ENCODE measurements at places on chromosomes 5 and 9. TPM values are rescaled to one million over a fixed set of nuclear protein-coding genes. Genes with fewer than 3 reads are reported as not detected.

- DNase-seq: peak; percentile 35
Measured at GRCh38 chr5:56070851-56071465, 76.2 kb upstream of the IL6ST start.

- DNase-seq: no peak
Measured at GRCh38 chr9:7085357-7085756, 327.6 kb downstream of the KDM4C start.

DNA sequence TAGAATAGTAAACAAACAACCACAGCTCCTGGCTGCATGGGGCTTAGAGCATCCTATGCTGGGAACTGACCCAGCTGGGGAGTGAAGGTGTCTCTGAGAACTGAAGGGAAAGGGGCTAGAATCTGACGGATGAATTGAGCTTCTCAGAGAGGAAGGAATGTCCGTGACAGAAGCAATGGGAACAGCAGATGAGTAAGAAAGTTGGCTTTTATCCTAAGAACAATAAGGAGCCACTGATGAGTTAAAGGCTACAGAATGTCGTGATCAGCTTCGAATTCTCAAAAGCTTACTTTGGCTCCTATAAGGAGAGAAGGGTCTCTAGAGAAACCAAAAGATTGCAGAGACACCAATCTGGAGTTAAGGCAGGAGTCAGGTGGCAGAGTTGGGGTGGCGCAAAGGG, 52.6 kb downstream of the EBF1 start:
- DNase-seq: no peak

DNA sequence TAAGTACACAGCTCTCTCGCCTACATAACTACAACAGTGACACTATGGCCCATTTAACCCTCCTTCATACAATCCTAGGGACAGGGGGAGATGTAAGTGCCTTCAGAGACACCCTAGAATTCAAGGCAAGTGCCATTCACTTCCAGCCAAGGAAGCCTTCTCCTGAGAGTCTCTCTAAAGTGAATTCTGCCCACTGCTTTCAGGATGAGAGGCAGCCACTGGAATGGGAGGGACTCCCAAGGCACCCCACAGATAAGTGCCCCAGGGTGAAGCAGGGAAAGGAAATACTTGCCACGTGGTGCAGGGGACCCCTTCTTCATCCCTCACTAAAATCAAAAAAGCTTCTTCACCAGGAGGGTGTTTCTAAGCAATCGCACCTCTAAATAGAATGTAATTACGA, 283.7 kb downstream of the ZNF608 start:
- no peak for DNase-seq

DNA sequence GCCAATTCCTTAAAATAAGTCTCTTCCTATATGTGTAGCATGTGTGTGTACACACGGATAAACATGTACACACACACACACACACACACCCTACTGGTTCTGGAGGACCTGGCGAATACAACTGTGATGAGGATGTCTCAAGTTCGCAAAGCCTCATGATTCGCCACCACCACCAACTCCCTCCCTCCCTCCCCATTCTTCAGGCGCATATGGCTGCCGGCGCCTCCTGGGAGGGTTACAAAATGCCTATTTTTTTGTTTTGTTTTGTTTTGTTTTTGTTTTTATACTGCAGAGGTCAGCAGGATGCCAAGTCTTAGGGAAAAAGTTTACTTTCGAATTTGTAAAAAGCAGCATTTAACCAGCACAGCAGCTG, 88.0 kb downstream of the DAP start:
- no peak for DNase-seq

DNA sequence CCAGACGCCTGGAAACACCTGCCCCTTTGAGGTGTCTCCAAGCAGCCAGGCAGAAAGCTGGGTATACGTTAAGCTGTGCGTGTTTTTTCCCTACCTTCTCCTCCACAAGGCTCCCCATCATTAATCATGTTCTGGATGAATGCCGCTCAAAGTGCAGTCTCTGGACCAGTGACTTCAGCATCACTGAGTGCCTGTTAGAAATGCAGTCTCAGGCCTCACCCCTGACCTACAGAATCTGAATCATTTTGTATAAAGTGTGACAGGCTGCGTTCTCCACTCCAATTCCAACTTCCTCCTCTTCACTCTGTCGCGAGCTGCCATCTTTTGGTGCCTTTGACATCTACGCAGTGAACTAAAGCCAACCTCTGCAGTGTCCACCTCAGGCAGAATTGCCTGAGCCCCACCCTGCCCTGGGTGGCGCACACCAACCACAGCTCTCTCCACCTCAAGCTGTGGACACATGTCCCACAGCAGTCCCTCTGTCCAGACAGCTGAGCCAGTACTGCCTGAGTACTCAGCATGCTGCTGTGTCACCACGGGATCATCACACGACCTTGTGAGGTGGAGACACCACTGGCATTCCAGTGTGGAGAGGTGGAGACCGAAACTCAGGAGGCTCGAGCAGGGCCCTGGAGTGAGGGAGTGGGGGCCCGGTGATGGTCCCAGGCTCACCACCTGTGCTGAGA, 14.2 kb downstream of the PTPN3 start:
- DNase-seq: no peak

- DNase-seq: no peak
Measured at GRCh38 chr9:11702548-11702947, 990.6 kb upstream of the TYRP1 start.

DNA sequence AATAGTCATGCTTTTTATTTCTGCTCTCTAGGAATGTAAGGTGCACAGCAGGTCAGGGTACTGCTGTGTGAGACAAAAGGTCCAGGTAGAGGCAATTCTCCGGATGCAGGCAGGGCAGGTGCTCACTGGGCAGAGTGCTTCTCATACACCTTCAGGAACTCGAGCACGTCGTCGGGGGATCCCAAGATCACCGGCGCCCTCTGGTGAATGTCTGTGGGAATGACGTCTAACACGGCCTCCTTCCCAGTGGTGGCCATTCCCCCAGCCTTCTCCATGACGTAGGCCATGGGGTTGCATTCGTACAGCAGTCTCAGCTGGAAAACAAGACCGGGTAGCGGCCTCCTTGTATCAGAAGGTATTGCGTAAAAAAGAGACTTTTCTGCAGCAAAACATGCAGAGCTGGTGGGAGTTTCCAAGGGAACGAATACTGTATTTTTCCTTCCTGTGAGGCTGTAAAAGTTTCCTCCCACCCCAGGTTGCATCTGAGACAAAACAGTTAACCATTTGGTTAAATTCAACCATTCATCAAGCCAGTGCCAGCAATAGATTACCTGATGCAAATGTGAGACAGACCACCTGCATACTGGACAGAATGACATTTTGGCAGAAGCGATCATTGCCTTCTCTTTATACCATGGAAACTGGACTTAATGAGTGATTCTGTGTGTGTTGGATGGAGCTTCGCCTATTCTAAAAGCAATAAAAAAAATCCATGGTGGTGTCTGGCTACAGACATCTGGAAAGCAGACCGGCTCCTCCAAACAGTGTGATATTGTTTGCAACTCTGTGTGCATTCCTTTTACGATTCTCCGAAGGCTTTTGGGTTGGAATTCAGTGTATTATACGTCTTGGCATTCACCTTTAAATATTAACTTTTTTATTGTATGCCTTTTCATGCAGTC, 9.9 kb upstream of the FBP2 start:
- DNase-seq: peak; percentile 83

- no peak for DNase-seq
Measured at GRCh38 chr5:7759951-7760580, 90.9 kb downstream of the CFAP90 start.

DNA sequence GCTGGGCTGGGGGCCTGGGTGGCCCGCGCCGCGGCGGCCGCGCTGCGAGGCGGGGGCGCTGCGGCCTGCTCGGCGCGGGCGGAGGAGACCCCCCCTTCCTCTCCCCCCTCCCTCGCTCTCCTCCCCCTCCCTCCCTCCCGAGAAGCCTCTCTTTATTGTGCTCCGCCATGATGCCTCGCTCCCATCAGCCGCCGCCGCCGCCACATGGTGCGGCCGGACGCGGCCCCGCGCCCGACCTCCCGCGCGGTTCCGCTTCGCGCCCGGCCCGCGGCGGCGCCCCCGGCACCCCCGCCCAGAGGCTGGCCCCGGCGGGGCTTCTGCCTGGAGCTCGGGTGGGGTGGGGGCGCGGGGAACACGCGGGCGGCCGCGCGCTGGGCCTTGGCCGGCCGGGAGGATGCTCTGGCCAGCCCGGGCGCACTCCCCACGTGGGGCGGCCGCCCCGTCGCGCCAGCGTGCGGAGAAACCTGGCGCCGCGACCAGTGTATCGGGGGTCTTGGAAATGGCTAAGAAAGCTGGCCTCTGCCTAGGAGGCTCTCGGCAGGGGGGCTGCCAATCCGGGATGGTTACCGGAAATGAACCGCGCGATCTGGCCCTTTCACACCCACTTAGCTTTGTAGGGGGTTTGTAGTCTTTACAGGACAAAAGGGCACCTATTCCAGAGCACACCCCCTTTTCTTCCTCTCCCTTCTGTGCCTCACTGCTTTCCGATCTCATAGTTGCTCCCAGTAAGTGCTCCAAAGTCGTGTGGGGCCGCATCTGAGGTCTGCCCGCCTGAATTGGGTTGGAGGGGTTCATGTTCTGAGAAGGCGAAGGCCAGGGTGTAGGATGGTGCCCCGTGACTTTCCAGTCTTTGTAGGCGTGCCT, 1.0 kb downstream of the SET start:
- DNase-seq: peak; percentile 81

DNA sequence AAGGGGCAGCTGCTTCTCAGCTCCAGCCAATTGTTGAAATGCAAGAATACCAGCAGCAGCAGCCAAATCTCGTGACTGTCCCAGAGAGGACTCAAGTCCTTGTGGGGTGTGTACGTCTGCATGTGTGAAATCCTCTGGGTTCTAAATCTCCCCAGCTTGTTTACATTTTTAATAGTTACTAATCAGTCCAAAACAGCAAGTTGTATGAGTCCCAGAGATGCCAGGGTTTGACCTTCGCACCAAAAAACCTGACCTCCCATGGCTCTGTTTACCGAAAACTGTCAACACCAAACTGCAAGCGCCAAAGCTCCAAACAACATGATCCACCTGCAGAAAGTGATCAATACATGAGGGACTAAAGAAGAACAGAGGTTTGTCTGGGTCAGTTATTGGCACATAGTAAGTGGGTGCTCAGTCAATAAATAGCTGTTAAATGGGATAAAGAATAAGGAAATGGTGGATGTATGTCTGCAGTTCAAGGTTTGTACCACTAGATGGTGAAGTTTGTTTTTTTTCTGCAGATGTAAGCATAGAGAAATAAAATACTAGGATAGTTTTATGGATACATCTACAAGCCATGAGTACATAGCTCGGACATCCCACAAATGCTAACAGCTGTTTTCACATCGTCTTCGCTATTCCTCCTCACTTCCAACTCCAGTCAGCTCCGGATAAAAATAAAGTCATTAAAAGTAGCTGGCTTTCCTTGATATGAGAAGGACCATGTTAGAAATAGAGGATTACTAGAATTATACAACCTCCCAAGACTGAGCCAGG, 85.3 kb upstream of the ADRB2 start:
- peak; percentile 73 for DNase-seq

GRCh38 chr9:128724744-128725211, 851 bp upstream of the ZDHHC12 start:
- peak; percentile 68 for DNase-seq

DNA sequence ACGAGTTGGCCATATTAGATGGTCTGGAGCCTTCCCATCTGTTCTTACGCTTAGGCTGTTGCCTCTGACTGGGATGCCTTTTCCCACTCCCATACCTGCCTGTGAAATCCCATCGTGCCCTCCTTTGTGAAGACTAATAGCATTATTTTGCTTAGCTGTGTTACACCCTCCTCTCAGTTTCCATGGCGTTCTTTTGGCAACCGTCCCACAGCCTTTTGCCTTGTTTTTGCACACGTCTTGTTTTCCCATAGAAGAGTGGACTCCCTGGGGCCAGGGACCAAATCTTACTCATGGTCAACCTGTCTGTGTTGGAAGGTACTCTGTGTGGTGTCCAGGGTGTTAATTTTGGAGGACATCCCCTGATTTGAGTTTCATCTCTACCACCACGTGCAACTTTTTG, 242.1 kb downstream of the HSPA4 start:
- DNase-seq: peak; percentile 27

- no peak for DNase-seq
Measured at GRCh38 chr9:37667706-37668105, 17.0 kb downstream of the FRMPD1 start.

GRCh38 chr5:79020861-79021561, 35.9 kb upstream of the ARSB start:
- peak; percentile 80 for DNase-seq

GRCh38 chr5:158903006-158903405, 196.7 kb downstream of the EBF1 start:
- no peak for DNase-seq

GRCh38 chr9:93346231-93347112, 105.0 kb upstream of the FAM120A start:
- DNase-seq: peak; percentile 69

DNA sequence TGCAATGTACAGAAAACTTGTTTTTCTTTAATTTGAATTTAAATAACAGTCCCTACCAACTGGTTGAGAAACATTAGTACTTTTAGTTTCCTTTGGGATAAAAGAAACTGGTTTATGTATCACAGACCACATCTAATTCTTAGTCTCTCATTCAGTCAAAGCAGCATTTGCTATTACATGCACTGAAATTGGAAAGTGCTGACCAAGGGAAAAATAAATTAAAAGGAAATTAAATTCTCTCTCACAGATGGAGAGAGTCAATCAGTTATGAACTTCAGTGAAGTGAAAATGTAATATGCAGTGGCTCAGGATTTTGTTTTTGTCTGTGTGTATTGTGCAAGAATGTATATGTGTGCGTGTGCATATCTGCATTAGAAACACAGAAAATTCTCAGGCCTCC, 121.7 kb downstream of the TUSC1 start:
- no peak for DNase-seq

The PRSS3 gene
- total RNA-seq: 2.1 TPM

The C5orf15 gene
- 80.0 TPM for total RNA-seq

The ZNF483 gene
- total RNA-seq: 9.3 TPM

The FABP6 gene
- not detected for total RNA-seq

The DBH gene
- total RNA-seq: 0.10 TPM

The SPATA31A3 gene
- total RNA-seq: not detected

The UNC5A gene
- total RNA-seq: 0.41 TPM

The PCDHA13 gene
- 0.31 TPM for total RNA-seq

The ZFP2 gene
- 2.9 TPM for total RNA-seq
